Stimulated activated CD4-positive, alpha-beta T cell treated with anti-CD3 and anti-CD28 coated beads, Interleukin-1b, Interleukin-23, amount 100 ng/mL, for 1 hour (primary cell): ENCODE measurements at places on chromosomes 3 and 15.

- DNase-seq, result no peak
Measured at GRCh38 chr15:77529394-77530159, 103.1 kb downstream of the LINGO1 start.

GRCh38 chr3:63934041-63934866 is 22.1 kb upstream of the SCAANT1 start:
- DNase-seq, result no peak

- no peak for DNase-seq
Measured at GRCh38 chr3:188266562-188267274, 112.8 kb downstream of the LPP start.

DNA sequence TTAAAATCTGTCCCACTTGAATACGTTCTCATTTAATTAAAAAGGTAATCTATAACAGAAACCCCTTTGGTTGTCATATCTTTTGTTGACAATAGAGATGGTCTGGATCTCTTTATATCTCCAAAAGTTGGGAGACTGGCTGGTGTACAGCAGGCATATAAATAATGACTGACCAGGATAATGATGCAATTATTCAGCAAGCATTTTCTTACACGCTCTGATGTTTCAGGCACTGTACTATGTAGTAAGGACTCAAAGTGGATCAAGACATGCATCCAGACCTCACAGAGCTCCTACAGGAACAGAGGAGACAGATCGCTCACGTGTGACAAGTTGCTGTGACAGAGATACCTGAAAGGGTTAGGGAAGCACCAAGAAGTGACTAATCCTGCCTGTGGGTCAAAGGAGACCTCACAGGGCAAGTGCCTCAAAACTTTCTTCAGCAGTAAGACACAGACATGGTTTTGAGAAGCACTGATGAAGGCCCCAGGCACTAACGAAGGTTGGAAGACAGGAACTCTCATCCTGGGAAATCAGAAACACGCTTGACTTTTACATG is 25.7 kb downstream of the VPS39 start:
- no peak for DNase-seq

DNA sequence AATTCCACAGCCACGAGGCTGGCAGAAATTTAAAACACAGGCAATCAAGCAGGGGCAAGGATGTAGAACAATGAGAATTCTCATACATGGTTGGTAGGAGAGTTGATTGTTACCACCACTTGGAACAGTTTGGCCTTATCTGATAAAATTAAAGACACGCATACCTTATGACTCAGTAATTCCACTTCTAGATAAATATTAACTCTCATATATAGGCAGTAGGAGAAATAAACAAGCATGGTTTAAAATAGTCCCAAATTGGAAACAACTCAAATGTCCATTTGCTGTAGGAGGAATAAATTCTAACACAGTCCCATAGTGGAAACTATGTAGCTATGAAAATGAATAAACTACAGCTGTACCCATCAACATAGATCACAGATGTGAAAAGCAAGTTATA is 42.3 kb upstream of the USP3 start:
- no peak for DNase-seq

- DNase-seq, result no peak
Measured at GRCh38 chr15:38682861-38683260, 118.2 kb upstream of the RASGRP1 start.

- DNase-seq, result no peak
Measured at GRCh38 chr3:75171630-75172230, 492.4 kb upstream of the FRG2C start.
